ENCODE measurements at places on chromosomes 1 and 21.
A peak's percentile ranks its signal among the peaks of the same experiment; 100 is the strongest.

GRCh38 chr21:34700605-34701004, 31.8 kb downstream of the CLIC6 start:
- no peak for DNase-seq

DNA sequence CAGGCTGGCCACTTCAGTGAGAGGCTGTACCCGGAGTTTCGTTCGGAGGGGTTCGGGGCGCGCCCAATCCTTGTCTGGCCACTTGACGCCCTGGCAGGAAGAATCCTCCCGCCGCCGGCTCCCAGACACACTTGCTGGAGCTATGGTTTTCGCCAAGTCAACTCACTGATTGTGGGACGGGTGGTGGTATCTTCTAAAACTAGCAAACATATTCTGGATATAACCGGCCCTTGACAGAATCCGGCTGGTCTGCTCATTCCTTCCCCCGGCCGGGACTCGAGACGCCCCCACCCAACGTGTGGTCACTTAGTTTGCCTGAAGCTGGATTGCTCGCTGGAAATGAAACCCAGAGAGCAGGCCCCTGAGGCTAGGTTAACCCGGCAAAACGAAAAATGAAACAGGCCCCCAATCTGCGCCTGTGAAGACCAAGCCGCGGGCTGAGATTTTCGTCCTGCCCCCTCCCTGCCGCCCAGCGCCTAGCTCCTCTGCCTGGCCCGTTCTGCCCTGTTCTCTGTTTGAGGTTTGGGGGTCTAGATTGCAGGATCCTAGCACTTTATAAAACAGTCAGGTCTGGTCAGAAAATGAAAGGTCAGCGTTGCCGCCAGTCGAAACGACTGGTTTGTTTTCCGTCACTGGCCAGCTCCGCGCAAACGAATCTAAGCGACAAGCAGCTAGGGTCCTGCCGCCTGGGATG, 4.6 kb downstream of the GFI1 start:
- DNase-seq = no peak

DNA sequence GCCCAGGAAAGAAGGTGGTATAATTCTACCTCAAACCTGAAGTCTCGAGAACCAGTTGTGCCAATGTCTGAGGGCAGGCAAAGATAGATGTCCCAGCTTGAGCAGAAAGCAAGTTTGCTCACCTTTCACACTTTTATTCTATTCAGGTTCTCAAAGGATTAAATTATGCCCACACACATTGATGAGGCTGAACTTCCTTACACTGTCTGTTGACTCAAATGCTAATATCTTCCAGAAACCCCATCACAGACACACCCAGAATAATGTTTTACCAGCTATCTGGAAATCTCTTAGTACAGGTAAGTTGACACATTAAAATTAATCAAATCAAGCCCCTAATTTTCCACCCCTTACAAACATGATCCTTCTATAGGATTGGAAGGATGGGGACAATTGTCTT, 605.7 kb downstream of the NUF2 start:
- no peak for DNase-seq

DNA sequence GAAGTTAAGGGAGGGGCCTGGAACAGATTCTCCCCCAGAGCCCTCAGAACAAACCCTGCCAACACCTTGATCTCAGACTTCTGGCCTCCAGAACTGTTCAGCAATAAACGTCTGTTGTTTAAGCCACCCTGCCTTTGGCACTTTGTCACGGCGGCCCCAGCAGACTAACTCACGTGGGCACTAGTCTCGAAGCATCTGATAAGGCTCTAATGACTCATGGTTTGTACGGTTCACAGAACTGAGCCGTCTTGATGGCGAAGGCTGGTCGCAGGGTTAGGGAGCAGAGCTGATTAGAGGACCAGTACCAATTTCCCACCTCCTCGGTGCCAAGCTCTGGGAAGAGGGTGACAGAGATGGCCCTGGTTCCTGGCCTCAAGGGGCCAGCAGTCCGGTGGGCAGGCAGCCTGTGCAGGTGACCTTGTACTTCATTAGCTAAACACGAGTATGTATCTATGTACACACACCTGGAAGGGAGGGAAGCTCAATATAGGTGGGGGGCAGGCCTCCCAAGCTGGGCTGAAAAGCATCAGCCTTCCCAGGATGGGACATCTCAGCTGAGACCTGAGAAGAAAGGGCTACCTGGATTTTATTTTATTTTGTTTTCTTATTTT, 112.8 kb downstream of the MRPS6 start:
- DNase-seq = no peak

GRCh38 chr1:192489047-192489446, 86.5 kb upstream of the RGS1 start:
- DNase-seq = peak; percentile 62

DNA sequence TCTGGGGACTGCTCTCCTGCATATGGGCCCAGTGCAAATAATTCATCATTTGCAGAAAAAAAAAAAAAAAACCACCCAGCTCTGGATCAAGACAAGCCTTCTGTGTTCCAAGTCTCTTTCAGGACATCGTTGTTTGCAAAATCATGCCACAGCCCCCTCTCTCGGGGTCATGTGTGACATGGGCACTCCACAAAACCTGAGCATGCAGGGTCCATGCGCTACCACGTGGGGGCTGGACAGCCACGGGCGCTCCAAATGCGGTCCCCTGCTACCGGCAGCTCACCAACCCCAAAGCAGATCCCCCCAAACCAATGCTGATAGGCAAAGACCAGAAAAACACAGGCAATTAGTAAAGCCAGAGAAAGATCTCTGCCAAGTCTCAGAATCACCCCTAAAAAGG, 17.6 kb downstream of the NPHP4 start:
- DNase-seq = no peak

DNA sequence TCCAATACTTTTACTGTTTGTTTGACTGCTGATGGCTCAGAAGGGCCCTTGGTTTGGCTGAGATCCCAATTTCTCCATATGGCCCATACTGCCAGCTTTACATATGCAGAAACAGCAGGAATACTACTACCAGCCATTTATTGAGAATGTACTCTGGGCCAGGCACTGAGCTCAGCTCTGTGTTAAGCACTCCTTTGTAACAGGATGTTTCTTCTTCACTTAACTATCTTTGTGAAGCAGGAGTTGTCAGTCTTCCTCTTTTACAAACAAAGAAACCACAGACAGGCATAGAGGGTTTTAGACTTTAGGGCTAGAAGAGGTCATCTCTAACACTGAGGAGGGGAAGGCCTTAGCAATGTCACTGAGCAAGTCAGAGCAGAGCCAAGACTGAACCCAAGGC, 8.3 kb downstream of the HMGCL start:
- no peak for DNase-seq

GRCh38 chr1:78483903-78484302, 6.9 kb upstream of the PTGFR start:
- no peak for DNase-seq

- DNase-seq = no peak
Measured at GRCh38 chr1:150895618-150896017, 8.7 kb downstream of the CTXND2 start.
